ENCODE measurements at places on chromosomes 1 and 21.

DNA sequence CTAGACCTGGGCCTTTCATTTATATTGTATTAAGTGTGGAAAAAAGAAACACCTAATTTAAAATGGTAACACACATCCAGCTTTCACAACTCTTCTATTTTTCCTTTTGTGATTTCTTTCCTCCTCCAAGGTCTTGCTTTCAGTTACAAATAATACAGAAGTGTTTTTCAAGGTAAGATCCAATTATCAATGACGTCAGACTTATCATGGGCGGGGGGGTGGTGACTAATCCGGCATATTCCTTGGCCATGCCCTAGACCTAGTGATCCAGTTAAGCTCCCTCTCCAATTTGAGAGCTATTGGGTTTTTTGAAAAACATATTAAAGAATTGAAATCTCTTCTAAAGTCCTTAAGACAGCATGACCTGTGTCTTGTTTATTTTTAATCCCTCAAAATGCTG, 669.9 kb upstream of the NR5A2 start:
- DNase-seq: no peak

DNA sequence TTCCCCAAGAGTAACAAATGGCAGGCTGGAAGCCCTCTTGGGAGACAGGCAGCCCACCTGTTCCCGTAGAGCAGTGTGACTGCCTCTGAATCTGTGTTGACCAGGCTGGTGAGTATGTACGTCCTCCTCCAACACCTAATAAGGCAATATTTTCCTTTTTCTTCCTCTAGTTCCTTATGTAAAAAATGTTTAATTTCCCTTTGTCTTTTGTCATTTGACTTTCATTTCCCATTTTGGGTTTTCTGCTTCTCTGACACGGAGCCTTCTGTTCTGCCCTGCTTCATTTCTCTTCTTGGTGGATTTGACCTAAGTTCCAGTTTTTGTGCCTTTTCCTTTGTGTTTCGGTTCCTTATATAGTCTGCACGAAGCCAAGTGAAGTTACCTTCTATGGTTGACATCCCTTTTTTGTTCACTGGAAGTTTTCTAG, 65.8 kb upstream of the ATF3 start:
- DNase-seq: no peak

DNA sequence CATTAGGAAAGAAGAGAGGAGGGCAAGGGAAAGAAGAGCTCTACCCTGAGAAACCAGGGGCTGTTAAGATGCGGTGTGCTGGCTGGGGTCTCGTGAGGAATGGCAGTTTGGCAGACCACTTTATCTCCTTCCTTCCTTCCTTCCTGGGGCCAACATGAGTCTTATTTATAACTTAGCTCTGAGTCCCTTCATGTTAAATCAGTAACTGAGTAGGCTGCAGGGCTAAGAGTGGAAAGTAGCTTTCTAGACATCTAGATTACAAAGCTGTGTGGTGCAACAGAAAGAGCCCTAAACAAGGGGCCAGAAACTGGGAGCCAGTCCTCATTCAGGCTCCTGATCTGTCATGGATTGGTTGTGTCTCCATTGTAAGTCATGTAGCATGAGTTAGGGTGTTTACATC, 135.4 kb upstream of the DUSP10 start:
- DNase-seq: no peak

DNA sequence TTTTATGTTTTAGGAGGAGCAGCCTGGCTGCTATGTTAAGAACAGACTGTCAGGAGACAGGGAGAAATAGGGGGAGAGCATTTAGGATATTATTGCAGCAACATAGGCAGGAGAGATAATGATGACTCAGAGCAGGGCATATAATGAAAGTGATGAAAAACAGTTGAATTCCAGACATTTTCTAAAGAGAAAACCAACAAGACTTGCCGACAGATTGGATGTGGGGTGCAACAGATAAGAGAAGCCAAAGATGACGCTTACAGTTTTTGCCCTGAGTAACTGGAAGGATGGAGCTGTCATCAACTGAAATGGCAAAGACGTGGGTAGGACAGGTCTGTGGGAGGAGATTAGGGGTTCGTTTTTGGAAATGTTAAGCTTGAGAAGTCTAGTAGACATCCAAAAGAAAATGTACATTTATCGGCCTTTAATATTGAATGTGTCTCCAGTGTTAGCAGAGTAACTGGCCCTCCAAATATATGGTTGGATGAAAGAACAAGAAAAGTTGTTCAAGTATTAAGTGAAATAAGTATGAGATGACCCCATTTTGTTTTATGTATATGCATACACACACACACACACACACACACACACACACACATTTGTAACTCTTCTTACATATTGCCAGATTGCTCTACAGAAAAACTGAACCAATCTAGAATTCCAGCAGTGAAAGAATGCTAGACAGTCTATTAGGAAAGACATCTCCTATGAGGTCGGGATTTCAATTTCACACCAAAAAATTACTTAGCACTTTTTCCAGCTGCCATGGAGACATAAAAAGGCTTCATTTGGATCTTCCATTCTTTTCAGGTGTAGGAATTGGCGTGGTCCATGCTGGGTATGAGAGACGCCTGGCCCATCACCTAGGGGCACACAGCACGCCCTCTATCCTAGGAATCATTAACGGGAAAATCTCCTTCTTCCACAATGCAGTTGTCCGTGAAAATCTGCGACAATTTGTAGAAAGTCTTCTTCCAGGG, 17.2 kb downstream of the DNAJC16 start:
- DNase-seq: no peak

- DNase-seq: no peak
These were observed 31.8 kb downstream of the RAB4A start for GRCh38 chr1:229302740-229303139.

GRCh38 chr1:182086136-182086535, 24.6 kb upstream of the ZNF648 start:
- no peak for DNase-seq

DNA sequence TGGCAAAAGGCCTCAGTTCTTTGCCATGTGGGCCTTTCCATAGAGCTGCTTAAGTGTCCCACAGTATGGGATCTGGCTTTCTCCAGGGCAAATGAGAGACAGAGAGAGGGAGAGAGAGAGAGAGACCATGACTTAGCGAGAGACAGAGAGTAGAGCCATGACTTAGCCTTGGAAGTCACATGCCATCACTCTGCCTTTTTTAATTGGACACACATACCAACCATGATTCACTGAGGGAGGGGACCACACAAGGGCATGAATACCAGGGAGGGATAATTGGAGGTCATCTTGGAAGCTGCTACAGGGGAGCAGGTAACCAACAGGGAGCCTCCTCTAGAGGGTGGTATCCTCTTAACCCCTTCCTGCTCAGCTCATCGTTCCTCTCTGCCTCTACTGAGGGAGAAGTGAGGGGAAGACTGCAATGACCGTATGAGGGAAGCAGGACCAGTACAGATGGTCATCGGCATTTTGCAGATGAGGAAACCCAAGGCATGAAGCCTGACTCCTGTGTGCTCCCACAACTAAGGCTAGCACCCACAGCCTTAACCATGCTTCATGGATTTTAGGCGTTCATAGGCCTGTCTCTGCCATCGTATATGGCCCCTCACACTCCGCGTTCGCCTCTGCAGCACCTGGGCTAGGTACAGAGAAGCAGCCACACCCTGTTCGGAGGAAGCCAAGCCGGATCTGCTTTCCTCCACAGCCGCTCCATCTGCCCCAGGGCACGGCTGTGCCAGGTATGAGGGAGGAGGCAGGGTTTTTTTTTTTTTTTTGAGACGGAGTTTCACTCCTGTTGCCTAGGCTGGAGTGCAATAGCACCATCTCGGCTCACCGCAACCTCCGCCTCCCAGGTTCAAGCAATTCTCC, 38.6 kb downstream of the MEF2D start:
- no peak for DNase-seq

GRCh38 chr1:246734866-246735265, 10.7 kb downstream of the SCCPDH start:
- no peak for DNase-seq

- DNase-seq: no peak
These were observed 2.1 kb downstream of the FBLIM1 start for GRCh38 chr1:15760520-15761211.

All from stimulated activated CD8-positive, alpha-beta memory T cell treated with anti-CD3 and anti-CD28 coated beads, Interleukin-7, amount 100 ng/mL, for 1 hour (primary cell).